ENCODE measurements at places on chromosomes 7 and 10.

DNA sequence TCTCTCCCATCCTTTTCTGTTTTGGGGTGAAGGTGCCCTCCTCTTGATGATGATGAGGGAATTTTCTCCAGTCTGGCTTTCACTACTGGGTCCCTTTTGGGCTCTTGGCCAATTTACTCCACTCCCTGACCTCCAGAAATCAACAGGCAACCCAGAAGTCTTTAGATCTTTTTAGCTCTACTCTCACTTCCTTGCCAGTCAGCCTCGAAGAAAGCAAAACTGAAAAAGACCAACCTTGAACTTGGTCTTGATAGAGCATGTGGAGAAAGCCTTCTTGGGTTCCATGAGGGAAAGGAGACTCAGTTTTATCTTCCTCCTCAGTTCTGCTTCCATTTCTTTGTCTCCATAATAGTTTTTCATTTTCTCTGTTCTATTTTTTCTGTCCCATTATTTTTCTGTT, 91.4 kb upstream of the NPVF start:
- no peak for DNase-seq

- no peak for DNase-seq
Observed at GRCh38 chr7:14894826-14895225, 7.7 kb downstream of the DGKB start.

DNA sequence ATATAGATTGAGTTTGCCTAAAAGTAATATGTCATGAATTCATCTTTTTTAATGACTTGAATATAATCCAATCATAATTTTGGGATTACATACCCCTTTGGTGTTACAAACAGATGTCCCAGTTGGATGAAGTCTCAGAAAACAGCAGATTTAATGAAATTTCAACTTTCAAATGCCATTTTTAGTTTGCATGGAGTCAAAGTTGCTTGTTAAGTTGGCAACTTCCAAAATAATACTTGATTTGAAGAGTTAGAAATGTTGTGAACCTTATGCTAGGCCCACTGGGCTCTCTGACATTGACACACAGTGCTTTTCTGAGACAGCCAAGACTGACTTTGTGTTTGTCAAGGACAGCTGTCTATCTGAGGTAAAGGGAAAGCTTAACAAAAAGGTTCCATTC, 248.1 kb downstream of the KIF20B start:
- no peak for DNase-seq

DNA sequence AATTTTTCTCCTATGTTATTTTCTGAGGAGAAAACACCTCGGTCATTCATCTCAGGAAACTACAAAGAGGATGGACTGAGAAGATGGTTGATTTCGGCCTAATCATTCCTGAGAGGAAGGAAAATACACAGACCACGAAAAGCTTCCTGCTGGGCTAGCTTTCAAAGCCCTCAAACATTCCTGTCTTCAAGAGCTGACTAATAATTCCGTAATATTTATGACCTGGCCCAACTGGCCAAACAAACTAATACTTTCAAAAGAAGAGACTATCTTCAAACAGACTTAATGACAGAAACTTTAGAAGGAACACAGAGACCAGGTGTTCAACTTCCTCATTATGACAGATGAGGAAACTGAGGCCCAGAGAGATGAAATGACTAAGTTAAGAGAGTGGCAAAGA, 215.1 kb upstream of the FRMD4A start:
- no peak for DNase-seq

DNA sequence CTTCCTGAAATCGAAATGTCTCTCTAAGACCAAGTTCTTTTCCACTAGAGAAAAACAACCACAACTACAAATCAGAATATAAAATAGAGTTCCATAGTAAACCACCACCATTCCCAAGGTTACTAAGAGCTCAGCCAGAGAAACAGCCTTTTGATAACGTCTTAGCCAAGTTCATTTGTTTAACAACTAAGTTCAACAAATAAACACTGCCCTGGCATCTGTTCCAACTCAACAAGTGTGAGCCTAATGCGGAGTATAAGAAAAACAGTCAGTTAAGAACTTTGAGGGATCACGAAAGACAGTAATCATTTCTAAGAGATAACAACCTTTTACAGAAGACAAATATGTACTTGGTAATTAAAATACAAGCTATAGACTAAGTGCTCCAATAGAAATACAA, 77.3 kb downstream of the CALD1 start:
- DNase-seq: no peak

DNA sequence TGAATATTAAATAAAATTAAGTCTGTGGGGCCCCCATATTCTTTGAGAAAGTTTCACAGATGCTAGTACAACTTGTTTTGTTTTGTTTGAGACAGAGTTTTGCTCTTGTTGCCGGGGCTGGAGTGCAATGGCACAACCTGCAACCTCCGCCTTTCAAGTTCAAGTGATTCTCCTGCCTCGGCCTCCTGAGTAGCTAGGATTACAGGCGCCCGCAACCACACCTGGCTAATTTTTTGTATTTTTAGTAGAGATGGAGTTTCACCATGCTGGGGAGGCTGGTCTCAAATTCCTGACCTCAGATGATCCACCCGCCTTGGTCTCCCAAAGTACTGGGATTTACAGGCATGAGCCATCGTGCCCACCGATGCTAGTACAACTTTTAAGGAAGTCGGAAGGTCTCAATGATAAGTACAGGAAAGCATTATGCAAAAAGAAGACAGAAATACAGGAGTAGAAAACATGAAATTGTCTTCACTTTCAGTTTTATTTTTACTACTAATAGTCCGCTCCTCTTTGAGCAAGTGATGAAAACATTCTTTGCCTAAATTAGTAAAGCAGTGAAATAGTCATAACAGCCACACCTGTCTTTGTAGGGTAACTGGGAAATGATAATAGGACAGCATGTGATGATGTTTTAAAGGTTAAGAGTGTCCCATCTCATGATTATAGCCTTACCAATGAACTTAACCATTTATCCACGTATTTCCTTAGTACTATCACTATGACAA, 147.5 kb downstream of the SEMA3D start:
- no peak for DNase-seq

DNA sequence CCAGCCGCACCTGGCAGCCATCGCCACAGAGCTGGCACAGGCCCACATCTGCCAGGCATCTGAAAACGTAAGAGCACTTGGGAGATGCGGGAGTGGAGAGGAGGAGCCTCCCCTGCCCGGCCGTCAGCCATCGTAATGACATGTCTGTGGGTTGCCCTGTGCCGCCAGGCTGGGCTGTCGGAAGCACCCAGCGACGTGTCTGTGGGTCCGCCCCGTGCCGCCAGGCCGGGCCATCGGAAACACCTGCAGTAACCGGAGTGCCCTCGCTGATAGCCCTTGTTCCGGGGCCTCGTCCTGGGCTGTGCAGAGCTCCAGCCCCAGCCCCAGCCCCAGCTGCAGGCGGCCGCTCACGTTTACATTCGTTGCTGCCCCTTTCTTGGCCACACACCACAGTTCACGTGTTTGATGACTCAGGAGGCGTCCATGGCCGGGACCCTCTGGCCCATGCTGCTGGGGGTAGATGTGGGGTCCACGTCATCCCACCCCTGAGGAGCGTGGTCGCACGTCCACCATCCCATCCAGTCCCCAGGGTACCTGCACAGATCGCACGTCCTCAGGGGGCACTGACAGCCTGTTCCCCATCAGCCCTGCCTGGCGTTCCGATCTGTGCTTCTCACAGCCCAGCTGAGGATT, 30.0 kb upstream of the PRKAR1B start:
- no peak for DNase-seq

- DNase-seq: no peak
Observed at GRCh38 chr7:71543396-71543795, 411.5 kb downstream of the GALNT17 start.

GRCh38 chr7:130345136-130345535, 520 bp downstream of the CPA5 start:
- no peak for DNase-seq

DNA sequence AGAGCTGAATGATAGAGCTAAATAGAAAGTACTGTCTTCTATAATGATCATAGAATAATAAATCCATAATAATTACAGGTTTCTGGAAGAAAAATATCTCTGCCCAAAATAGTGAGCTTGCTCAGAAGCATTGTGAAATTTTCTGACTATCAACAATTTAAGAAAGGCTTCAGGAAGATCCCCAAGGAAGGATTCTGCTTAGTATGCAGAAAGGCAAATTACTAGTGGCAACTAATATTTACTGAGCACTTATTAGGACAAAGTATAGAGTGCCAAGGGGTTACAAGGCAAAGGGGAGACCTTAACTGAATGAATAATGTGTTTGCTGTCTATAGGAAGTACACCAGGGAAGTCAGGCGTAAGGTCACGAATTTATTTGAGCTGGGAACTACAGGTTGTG, 158.1 kb upstream of the LRRTM3 start:
- DNase-seq: no peak

- no peak for DNase-seq
Observed at GRCh38 chr7:100077205-100077604, 4.3 kb downstream of the ZNF3 start.

GRCh38 chr10:64396105-64396708, 875.0 kb downstream of the REEP3 start:
- no peak for DNase-seq

GRCh38 chr7:107194052-107194451, 25.2 kb downstream of the HBP1 start:
- no peak for DNase-seq

GRCh38 chr10:90591629-90592028, 266.2 kb downstream of the HTR7 start:
- DNase-seq: no peak

GRCh38 chr10:118734475-118734874, 20.3 kb downstream of the CACUL1 start:
- DNase-seq: no peak

- no peak for DNase-seq
Observed at GRCh38 chr10:50590935-50591334, 32.8 kb downstream of the SGMS1 start.

- DNase-seq: no peak
Observed at GRCh38 chr10:21336476-21337170, 188.9 kb downstream of the SKIDA1 start.

DNA sequence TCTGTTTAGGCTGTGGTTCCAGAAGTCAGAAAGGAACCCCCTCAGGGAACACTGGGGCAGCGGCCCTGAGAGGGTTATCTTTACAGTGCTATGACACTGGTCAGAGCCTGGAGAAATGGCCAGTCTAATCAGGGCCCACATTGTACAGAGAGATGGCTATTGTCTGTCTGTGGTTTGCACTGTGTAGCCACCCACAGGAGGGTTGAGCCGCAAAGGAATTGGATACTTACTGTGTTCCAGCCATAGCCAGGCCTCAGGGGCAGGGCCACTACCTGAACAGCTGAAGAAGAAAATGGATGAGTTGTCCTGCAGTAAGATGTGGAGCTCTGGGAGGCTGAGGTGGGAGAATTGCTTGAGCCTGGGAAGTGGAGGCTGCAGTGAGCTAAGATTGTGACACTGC, 47.5 kb upstream of the PODXL start:
- DNase-seq: no peak

DNA sequence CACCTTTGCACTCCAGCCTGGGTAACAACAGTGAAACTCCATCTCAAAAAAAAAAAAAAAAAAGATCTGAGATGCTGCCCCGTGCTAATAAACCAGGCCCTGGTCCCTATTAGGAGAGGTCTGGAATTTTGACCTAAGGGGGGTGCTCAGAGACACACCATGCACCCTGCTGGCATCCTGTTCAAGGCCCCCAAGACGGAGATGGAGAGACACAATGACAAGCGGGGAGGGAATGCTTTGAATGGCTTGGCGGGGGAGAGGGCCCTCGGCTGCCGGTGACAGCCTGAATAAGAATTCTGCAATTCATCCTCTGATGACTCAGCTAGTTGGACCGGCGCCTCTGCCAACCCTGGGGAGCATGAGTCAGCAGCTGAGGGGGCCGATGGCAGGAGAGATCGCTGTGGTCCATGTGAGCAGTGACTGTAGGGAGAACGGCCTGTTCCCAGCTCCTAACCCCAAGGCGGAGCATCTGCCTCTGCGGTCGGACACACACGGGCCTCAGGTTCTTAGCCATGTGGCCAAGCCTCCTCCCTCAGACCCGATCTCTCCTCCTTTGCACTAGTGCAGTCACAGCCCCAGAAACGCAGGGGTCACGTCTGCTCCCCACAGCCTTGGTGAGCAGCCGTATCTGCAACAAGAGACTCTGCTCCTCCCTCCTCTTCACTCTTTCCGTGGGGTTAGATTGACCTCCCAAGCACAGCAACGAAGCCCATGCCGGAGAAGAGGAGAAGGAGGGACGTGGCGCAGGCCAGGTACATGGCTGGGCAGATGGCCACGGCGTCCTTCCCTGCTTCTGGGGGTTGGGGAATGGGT, 14.9 kb downstream of the TRIM56 start:
- peak; percentile 32 for DNase-seq

GRCh38 chr7:23539494-23539907, 7.7 kb upstream of the TRA2A start:
- DNase-seq: peak; percentile 41

GRCh38 chr7:47591655-47592572, 10.0 kb upstream of the TNS3 start:
- no peak for DNase-seq

GRCh38 chr10:3898821-3899220, 113.8 kb upstream of the KLF6 start:
- no peak for DNase-seq

- DNase-seq: no peak
Observed at GRCh38 chr10:83607959-83608745, 531.2 kb upstream of the GHITM start.

GRCh38 chr10:5975641-5976473, 1.5 kb downstream of the IL15RA start:
- DNase-seq: peak; percentile 65

DNA sequence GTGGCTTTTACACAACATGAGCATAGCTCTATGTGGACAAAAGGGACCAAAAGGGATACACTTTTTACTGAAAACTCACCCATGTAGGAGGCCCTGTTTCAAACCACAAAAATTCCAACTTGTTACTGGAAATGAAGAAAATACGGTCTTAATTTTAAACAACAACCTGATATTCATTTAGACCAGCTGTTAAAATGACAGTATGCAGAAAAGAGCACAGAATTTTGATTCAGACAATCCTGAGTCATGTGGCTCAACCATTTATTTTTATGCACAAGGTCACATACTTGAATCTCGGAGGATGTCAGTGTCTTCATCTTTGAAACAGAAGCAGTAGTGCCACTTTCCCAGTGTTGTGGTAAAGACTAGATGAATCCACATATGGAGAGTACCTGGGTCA, 426.5 kb upstream of the NFE2L3 start:
- no peak for DNase-seq

GRCh38 chr7:43482679-43483252, 100.1 kb upstream of the STK17A start:
- DNase-seq: no peak

DNA sequence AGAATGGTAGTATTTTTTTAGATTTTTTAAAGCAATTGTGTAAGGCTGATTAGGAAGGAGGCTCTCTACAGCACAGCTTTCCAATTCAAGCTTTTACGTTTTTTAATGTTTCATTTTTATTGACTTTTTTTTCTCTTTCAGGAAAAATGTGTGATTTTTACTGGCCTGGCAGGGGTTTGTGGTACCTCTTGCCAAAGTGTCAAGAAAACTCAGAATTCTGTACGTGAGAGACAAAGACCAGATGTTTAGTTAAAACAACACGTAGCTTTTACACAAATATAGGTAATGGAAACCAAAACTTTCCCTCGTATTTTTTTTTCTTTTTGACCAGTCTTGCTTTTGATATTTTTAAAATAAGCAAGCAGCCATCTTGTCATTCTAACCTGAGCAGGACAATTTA, 6.0 kb upstream of the NPVF start:
- no peak for DNase-seq

GRCh38 chr7:20158684-20159083, 58.5 kb downstream of the MACC1 start:
- no peak for DNase-seq
